Mesenchymal stem cell (in vitro differentiated cells and primary cell): ENCODE measurements at places on chromosomes 3 and 15.

- H3K36me3 ChIP-seq: no peaks in the 10 kb centered on the region
- no peak overlapping the region for H3K27ac ChIP-seq
- peaks cover 3% of the 10 kb centered on the region for H3K4me1 ChIP-seq
- no peak overlapping the region for H3K4me3 ChIP-seq
- DNase-seq: no peak
- peaks cover 12% of the 10 kb centered on the region for H3K27me3 ChIP-seq
These were observed 75.7 kb upstream of the KLHL25 start for GRCh38 chr15:85870216-85871014.

DNA sequence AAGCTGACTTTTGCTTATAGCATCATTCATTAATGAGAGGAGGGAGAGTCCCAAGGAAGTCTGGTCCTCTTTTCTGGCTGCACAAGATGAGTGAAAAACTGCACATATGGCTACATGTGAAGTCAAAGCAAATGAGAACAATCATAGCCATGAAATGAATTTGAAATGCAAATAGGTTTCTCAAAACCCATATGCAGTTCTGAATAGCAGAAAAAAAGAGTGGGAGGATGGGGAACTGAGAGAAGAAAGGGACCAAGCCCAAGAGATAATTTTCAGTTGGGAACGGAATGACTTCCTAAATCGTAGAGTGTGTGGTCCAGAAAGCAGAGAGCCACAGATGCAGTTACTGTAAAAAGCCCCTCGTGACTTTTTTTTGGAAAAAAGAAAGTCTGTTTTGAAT lies 66.3 kb downstream of the GTPBP8 start:
- no peaks in the 10 kb centered on the region for H3K36me3 ChIP-seq
- DNase-seq: no peak
- H3K27ac ChIP-seq: no peak overlapping the region
- no peaks in the 10 kb centered on the region for H3K27me3 ChIP-seq

DNA sequence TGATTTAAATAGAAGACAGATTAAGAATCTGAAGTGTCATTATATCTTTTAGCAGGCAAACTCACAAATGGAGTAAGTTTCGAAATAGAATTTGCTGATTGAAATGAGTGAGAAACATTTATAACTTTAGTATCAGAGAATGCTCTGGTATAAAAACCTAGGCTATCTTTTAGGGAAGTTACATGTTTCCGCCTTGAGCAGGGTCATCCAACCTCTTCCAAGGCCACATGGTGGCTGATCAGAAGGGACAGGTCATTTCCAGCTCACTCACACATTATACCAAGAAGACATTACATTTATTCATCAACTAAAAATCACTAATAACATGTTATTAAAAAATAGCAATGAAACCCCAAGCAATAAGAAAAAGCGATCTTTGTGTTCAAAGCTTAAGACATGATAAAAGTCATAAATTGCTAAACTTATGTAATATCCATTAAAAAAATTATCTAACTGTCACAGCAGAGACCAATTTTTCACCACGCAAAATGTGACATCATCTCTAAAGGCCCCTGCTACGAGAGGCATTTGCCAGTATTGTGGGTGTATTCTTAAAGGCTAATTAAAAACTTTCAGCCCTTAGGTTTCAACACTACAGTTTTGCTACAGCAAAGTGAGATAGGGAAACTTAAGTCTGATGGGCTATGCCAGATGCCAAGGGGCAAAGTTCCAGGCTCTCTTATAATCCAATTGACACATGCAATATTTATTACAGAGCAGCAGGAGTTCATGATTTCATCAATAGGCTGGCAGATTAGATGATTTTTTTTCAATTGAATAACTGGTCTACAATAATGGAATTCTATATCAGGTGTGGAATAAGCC lies 240.4 kb upstream of the TBL1XR1 start:
- H3K36me3 ChIP-seq: no peaks in the 10 kb centered on the region
- H3K27me3 ChIP-seq: no peaks in the 10 kb centered on the region
- H3K27ac ChIP-seq: no peak overlapping the region
- H3K4me1 ChIP-seq: no peaks in the 10 kb centered on the region
- no peak for DNase-seq

GRCh38 chr3:57383406-57383805 lies 90.9 kb upstream of the ASB14 start:
- H3K27me3 ChIP-seq: no peaks in the 10 kb centered on the region
- no peak for DNase-seq
- H3K27ac ChIP-seq: peak overlapping the region; percentile 85
- no peak overlapping the region for H3K4me3 ChIP-seq

DNA sequence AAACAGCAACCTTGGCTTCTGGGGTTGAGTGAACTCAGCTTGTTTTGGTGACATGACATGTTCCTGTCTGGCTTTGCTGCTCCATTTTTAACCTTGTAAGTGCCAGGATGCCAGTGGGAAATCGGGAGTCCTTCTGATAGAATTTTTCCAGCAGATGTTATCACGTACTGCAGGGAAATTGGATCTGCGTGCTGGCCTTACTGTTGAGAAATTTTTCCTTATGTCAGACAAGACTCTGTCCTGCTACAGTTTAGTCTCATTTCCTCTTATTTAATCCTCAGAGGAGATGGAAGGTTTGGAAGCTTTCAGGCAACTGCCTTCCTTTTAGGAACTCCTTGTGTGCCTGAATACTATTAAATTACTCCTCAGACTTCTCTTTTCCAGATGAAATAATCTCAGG lies 80.6 kb downstream of the PGPEP1L start:
- H3K36me3 ChIP-seq: peaks cover 81% of the 10 kb centered on the region
- DNase-seq: no peak
- no peak overlapping the region for H3K27ac ChIP-seq
- H3K4me1 ChIP-seq: peaks cover 2% of the 10 kb centered on the region

DNA sequence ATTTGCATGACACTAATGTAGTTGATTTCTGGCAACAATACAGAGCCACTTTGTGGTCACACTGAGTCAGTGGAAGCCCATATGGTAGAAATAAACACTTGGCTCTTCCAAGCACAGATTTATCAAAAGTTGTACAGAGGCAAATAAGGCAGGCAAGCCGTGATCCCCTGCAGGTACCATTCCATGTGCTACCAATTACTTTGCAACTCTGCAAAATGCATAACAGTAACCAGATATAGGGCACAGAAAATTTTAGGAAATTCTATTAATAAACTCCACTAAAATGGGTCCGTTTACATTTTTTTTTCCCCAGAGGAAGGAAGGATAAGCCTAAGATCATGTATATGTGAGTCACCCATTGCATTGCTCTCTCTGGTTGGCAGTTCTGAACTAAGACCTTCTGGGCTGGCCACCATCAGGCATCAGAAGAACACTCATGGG lies 103.1 kb upstream of the PTX3 start:
- H3K27me3 ChIP-seq: no peaks in the 10 kb centered on the region
- H3K4me3 ChIP-seq: no peak overlapping the region
- peaks cover 7% of the 10 kb centered on the region for H3K4me1 ChIP-seq
- no peak overlapping the region for H3K27ac ChIP-seq

DNA sequence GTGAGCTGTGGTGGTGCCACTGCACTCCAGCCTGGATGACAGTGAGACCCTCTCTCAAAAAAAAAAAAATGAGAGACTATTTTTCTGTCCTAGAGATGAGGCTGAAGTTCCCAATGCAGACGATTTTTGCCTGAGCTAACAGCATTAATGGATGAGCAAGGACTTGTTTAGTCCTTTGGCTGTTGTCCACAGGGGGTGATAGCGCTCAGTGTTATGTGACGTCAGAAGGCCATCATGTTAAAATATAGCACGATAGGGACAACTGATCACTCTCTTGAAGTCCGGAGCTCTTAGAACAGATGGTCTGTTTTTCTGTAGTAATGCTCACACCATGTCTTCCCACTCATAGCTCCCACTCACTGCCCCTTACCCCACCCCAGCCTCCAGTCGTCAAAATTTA lies 6.8 kb downstream of the TRNT1 start:
- H3K36me3 ChIP-seq: peaks cover 66% of the 10 kb centered on the region
- no peak for DNase-seq
- no peak overlapping the region for H3K27ac ChIP-seq
- H3K4me3 ChIP-seq: no peak overlapping the region
- H3K4me1 ChIP-seq: no peaks in the 10 kb centered on the region

DNA sequence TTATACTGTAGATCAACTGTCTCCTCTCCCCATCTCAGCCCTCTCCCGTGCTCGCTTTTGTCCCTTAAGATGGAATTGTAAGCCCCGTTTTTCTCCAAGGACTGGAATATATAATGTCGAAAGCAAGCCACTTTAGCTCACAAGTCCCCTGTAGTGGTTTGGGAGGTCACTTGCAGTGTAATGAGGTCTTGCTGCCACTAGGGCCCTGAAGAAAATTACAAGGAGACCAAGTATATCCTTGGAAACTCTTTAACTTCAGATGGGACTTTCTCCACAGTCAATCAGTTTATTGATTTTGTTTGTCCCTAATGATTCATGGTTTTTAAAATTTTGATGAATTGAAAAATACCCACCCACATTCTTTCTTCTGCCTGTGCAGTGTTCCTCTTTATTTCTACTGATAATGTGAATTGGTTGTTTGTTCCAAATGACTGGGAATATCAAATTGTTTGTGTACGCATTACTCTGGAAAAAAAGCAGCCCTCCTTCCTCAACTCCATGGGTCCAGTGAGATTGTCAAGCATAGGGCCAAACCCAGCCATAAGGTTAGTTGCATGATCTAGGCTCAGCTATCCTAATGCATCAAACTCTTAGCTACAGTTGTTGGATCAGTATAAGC lies 294.8 kb downstream of the MCTP2 start:
- H3K27ac ChIP-seq: no peak overlapping the region
- no peaks in the 10 kb centered on the region for H3K27me3 ChIP-seq
- peak; percentile 18 for DNase-seq
- no peaks in the 10 kb centered on the region for H3K36me3 ChIP-seq
- H3K4me1 ChIP-seq: no peaks in the 10 kb centered on the region

DNA sequence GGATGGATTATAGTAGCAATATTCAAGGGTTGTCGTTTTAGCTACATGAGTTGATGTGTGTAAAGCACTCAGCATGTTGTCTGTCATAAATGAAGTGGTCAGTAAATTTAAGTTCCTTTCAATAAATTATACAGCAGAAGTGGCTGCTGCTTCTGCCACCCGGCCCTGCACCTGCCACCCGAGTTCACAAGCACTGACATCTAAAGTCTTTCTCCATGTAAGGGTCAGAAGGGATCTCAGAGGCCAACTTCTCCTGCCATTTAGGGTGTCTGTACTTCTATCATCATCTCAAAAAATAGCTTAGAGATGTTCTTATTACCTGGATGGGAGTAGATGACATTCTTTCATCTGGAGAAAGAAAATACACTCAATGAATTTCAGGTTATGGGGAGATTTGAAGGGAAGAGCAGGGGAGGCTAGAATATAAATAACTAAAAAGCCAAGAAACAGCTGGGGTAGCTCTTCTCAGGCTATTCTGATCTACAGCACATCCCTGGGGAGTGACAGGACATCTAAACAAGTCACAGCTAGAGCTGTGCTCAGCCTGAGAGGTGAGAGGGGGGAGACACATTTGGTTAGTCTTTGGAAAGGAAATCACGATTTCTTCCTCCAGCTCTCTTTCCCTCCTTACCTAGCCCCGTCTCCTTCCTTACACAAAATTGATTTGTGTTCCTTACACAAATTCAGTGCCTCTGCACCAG lies 8.0 kb downstream of the GCSAM start:
- H3K36me3 ChIP-seq: peaks cover 4% of the 10 kb centered on the region
- H3K4me1 ChIP-seq: peaks cover 2% of the 10 kb centered on the region
- H3K27ac ChIP-seq: no peak overlapping the region
- no peak for DNase-seq
- H3K4me3 ChIP-seq: no peak overlapping the region

- H3K4me3 ChIP-seq: no peak overlapping the region
- no peak for DNase-seq
- no peaks in the 10 kb centered on the region for H3K36me3 ChIP-seq
- no peak overlapping the region for H3K27ac ChIP-seq
- no peaks in the 10 kb centered on the region for H3K4me1 ChIP-seq
- no peaks in the 10 kb centered on the region for H3K27me3 ChIP-seq
These were observed 33.6 kb downstream of the PLSCR4 start for GRCh38 chr3:146217324-146217723.

- peak overlapping the region; percentile 96 for H3K27ac ChIP-seq
- no peak for DNase-seq
- no peaks in the 10 kb centered on the region for H3K27me3 ChIP-seq
- peaks cover 19% of the 10 kb centered on the region for H3K36me3 ChIP-seq
- no peak overlapping the region for H3K4me3 ChIP-seq
- H3K4me1 ChIP-seq: peaks cover 31% of the 10 kb centered on the region
These were observed 10.7 kb downstream of the EHD4 start for GRCh38 chr15:41961595-41962202.

GRCh38 chr3:54969652-54970051 lies 41.8 kb upstream of the LRTM1 start:
- no peaks in the 10 kb centered on the region for H3K27me3 ChIP-seq
- H3K4me3 ChIP-seq: no peak overlapping the region
- peaks cover 20% of the 10 kb centered on the region for H3K4me1 ChIP-seq
- no peak for DNase-seq
- no peaks in the 10 kb centered on the region for H3K36me3 ChIP-seq
- peak overlapping the region; percentile 67 for H3K27ac ChIP-seq

GRCh38 chr15:78358102-78358870 lies 18.1 kb downstream of the CRABP1 start:
- H3K27ac ChIP-seq: no peak overlapping the region
- no peak for DNase-seq
- H3K4me3 ChIP-seq: no peak overlapping the region
- no peaks in the 10 kb centered on the region for H3K36me3 ChIP-seq
- H3K4me1 ChIP-seq: peaks cover 2% of the 10 kb centered on the region
- H3K27me3 ChIP-seq: peaks cover 47% of the 10 kb centered on the region

DNA sequence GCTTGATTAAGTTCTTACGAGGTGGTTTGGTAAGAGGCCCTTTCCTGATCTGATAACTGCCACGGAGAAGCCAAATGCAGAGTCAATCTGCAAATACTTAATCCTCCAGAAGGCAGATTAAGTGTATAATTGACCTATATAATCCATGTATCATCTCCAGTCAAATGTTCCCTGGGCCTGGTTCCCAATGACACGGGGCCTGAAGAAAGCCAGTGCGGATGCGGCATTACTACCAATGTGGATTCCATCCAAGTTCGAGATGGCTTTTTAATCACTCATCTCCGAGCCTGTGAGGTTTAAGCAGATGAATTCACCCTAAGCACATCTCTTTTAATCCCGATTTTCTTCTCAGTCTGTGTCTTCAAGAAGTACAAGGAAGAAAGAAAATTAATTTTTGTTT lies 60.0 kb upstream of the FEZF2 start:
- H3K4me3 ChIP-seq: no peak overlapping the region
- DNase-seq: no peak
- H3K27me3 ChIP-seq: peaks cover 38% of the 10 kb centered on the region
- H3K4me1 ChIP-seq: no peaks in the 10 kb centered on the region

GRCh38 chr3:5140230-5140621 lies 18.1 kb downstream of the ARL8B start:
- DNase-seq: no peak
- peaks cover 5% of the 10 kb centered on the region for H3K36me3 ChIP-seq
- no peak overlapping the region for H3K27ac ChIP-seq

GRCh38 chr3:160956785-160957184 lies 148.4 kb downstream of the B3GALNT1 start:
- no peak overlapping the region for H3K27ac ChIP-seq
- no peaks in the 10 kb centered on the region for H3K4me1 ChIP-seq
- no peaks in the 10 kb centered on the region for H3K36me3 ChIP-seq
- no peak overlapping the region for H3K4me3 ChIP-seq

GRCh38 chr15:63354821-63355650 lies 26.6 kb downstream of the CA12 start:
- H3K4me1 ChIP-seq: peaks cover 3% of the 10 kb centered on the region
- no peak overlapping the region for H3K4me3 ChIP-seq
- H3K27ac ChIP-seq: no peak overlapping the region
- no peaks in the 10 kb centered on the region for H3K27me3 ChIP-seq
- DNase-seq: no peak
- peaks cover 48% of the 10 kb centered on the region for H3K36me3 ChIP-seq

GRCh38 chr3:155554777-155555451 lies 190.0 kb downstream of the PLCH1 start:
- H3K36me3 ChIP-seq: no peaks in the 10 kb centered on the region
- no peaks in the 10 kb centered on the region for H3K27me3 ChIP-seq
